Fibroblast of skin of left biceps (primary cell): ENCODE measurements at places on chromosomes 11 and 22.
A peak's percentile ranks its signal among the peaks of the same experiment; 100 is the strongest.

DNA sequence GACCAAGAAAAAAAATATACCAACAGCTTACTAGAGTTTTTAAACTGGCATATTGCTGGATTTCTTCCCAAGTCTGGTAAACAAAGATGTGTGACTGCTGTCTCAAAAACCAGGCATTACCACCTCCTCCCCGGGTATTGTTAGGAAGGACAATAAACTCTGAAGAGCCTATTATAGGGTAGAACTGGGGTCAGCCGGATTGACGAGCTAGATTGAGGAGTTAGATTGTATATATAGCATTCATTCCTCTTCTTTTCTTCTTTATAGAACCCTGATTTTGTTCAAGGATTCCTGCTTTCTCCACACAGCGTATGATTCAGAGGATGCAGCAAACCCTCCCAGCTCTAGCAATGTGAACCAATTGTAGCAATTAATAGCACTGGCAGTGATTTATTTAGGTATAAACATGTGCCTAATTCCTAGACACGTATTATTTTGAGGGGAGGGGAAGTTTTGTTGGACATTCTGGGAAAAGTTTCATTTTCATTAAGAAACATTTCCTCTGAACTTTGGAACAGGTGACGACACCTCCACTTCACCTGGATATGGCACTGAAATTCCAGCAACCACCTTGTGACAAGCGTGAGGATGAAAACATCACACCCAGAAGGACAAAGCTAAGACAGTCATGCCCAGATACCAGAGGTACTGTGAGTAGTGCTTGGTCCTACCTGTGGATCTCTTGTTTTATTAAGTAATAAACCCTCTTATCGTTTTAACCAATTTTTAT, 679.4 kb upstream of the KIRREL3 start:
- no peak for DNase-seq

DNA sequence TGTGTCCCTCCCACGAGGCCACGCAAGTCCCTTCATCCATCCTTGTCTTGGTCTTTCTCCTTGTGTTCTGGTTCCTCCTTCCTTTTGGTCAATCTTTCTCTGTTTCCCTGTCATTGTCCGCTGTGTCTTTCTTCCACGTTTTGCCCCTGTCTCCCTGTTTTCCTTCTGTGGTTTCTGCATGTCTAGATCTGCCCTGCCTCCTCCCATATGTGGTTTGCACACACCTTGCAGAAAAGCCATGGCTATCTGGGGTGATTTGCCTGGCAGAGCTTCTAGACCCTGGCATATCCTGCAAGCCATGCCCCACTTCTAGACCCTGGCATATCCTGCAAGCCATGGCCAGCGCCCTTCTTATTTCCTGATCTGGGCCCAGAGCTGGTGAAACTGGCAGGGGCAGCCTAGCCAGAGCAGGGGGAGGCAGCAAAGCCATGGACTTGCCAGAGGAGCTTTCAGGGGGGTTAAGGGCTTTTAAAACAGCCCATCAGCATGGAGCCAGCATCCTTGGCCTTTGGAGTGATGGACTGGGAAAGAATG, 131.6 kb upstream of the NECTIN1 start:
- no peak for DNase-seq

GRCh38 chr11:78100261-78100660, 20.6 kb upstream of the NDUFC2 start:
- DNase-seq = no peak

GRCh38 chr11:47177229-47177845, 658 bp upstream of the ARFGAP2 start:
- peak; percentile 39 for DNase-seq

DNA sequence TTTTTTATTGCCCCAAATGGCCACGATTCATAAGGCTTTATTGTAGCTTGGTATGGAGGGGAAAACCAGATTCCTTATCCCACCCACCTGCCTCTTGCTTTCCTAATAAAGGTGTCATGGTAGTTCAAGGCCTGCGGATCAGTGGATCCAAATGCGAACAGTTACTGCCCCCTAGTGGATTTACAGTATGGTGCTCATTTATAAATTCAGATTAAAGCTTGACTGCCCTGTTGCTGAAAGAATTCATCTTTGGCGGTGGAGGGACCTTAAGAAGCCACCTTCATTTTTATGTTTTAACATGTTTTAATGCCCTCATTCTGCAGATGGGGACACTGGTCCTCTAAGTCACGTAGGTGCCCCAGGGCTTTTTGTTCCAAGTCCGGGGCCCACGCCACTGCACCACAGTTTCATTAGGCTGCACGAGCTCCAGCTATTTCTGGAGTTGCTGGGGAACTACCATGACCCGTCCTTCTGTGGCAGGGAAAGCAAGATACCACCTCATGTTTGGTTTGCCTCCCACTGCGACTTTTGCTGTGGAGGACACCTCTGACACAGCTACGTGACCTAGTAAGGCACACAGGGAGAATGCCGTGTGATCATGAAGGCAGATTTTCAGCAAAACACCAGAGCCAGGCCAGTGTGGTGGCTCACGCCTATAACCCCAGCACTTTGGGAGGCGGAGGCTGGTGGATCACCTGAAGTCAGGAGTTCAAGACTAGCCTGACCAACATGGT, 15.6 kb upstream of the INCENP start:
- DNase-seq = peak; percentile 19

GRCh38 chr11:7384691-7385090, 100.6 kb upstream of the OLFML1 start:
- no peak for DNase-seq

GRCh38 chr11:132982772-132983640, 549.3 kb downstream of the OPCML start:
- no peak for DNase-seq

DNA sequence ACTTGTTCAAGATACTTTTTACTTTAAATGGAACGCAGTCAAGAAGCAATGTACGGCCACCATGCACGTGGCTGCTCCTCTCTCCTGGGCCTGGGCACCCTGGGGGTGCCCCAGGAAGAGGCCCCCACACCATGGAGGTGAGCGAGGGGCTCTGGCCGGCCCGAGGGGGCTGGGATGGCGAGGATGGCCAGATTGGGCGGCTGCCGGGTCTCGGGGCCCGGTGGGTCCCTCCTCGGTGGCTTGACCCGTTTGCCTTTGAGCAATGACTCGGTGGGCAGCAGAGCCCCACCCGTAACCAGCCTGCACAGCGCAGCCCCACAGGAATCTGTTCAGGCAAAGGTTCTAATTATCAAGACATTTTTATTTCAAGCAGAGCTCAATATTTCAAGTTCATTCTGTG, 167.4 kb downstream of the BRD1 start:
- DNase-seq = no peak

GRCh38 chr11:443542-444199, 1.9 kb upstream of the ANO9 start:
- no peak for DNase-seq

DNA sequence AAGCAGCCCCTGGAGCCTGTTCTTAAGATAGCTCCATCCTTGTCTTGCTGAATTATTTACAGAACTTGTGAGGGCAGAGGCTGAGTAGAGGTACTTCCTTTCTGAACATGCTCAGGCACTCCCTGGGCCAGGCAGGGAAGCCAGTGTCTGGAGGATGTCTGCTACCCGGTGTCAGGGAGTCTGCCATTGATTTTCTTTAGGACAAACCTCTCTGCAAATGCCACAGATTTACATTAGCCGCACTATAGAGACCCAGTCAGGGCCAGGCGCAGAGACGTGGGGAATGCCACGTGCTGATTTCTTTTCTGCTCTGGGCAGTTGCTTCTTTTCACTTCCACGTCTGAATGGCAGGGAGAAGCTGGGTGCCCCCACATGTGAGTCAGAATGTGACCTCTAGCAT, 585.5 kb downstream of the NTM start:
- DNase-seq = no peak

GRCh38 chr22:30253205-30253852, 6.8 kb upstream of the LIF start:
- DNase-seq = no peak

- no peak for DNase-seq
Measured at GRCh38 chr11:29153078-29153477, 863.8 kb downstream of the KCNA4 start.

DNA sequence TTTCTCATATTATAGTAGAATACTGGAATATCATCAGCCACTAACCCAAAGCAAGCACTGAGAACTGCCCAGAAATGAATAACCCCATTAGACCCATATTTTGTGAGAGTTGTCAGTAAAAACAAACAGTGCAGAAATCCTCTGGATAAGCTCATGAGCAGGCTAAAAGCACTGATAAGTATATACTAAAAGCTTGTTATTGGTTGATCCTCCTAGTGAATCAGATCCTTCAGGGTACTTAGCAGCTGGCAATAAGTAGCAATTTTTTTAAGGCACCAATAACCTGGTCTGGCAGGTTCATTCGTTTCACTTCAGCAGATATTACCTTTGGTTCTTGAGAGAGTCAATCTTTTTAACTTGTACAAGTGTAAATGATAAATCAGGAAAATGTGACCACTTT, 1.2 kb downstream of the NOX4 start:
- DNase-seq = no peak

DNA sequence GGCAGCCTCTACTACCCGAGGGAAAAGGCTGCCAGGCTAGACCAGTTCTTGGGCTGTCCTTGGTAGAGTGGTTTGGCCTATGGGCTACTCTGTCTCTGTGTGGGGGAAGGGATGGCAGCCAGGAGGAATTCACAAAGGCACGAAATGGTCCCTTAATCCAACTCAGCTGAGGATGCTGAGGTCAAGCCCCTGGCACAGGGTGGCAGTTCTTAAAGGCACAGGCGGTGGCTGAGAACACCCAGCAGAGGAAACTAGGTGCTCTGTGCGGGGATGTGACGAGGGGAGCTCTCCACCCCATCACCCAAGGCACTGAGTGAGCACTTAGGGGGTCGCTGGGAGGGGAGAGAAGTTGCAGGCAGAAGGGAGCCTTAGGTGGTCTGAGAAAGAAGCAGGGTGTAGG, at the start of gene MFRP:
Gene MFRP (minus strand): TSS at position 101 of the 400 bp plus-strand sequence. CDS start 192 bp downstream, outside the sequence.
- DNase-seq = no peak

- DNase-seq = peak; percentile 20
Measured at GRCh38 chr11:112881461-112881860, 79.8 kb upstream of the NCAM1 start.

DNA sequence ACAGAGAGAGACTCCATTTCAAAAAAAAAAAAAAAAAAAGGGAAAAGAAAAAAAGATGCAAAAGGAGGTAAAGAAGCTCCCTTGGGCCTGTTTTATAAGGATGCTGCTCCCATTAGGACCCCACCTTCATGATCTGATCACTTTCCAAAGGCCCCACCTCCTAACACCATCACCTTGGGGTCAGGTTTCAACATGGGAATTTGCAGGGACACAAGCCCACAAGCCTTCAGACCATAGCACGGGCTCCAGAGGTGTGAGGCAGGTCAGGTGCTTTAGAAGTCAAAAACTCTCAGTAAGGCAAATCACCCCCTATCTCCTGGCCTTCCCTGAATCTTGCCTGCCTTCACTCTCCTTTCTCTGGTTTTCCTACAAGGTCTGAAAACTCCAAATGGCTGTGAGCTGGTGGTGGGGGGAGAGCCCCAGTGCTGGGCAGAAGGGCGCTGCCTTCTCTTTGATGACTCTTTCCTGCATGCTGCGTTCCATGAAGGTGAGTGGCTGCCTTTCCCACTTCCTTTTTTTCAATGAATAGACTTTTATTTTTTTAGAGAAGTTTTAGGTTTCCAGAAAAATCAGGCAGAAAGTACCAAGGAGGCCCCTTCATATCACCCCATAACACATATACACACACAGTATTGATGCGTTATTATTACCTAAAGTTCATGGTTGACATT, 13.2 kb downstream of the ASPHD2 start:
- DNase-seq = no peak

GRCh38 chr11:2205214-2205720, 33.7 kb upstream of the TH start:
- no peak for DNase-seq

GRCh38 chr11:117921456-117921855, 7.7 kb downstream of the TMPRSS13 start:
- DNase-seq = no peak

DNA sequence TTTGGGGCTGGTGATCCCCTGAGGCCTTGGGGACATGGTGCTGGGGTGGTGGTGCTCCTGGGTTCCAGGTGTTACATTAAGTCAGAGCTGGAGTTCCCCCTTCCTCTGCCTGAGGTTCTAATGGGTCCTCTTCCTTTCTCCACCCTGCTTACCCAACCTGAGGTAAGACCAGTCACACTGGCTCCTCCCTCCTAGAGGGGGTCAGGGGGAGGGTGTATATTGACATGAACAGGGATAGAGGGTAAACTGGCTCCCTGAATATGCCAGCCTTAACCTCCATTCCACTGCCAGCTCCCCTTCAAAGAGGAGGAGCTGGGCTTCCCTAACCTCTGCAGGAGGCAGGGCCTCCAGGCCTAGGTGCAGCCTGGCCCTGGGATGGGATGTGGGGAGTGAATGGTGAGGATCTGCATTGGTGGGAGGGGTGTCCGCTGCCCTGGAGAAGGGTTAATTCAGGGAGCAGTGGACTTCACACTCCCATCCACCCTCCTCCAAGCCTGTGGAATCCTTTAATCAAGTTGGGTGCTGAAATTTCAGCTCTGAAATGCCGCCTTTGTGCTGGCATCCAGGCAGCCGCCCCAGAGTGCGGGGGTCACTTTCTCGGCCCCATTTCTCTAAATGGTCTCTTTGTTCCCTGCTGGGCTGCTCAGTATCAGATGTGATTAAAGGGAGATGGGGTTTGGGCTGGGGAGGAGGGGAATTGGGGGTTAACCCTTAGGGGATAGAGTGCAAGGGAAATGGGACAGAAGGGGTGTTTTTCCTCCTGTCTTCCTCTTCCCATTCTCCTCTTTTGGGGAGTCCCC, 15.2 kb downstream of the POLR2F start:
- DNase-seq = no peak

GRCh38 chr11:10908215-10908951, 50.5 kb upstream of the ZBED5 start:
- DNase-seq = peak; percentile 94

GRCh38 chr11:47973173-47973572, 7.2 kb upstream of the PTPRJ start:
- DNase-seq = no peak

GRCh38 chr22:21042978-21043859, 2.5 kb upstream of the LRRC74B start:
- no peak for DNase-seq

- no peak for DNase-seq
Measured at GRCh38 chr11:133659538-133660201, 127.4 kb upstream of the OPCML start.

DNA sequence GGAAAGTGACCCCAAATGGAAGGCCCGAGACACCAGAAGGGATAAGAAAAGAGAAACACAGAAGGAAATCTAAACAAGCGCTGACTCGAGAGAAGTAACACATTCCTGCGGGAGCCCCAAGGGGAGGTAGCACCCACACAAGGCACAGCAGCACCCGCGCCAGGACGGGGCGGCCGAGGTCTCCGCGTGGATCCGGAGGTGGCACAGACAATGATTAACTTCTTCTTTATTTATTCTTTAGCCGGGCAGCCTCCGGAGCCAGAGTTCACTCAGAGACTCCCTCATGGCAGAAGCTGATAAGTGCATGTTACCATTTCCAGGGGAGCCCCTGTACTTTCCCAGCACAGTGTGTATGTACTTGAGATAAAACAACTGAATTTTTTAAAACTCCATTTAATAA, 5.1 kb downstream of the TOLLIP start:
- no peak for DNase-seq

GRCh38 chr22:37905534-37906363, at the start of gene MICALL1:
Gene MICALL1, plus strand, starts transcription at chr22:37906297. Its CDS starts 126 bp downstream, at chr22:37906423.
- peak; percentile 34 for DNase-seq
